ENCODE measurements at places on chromosomes 6 and 20.

DNA sequence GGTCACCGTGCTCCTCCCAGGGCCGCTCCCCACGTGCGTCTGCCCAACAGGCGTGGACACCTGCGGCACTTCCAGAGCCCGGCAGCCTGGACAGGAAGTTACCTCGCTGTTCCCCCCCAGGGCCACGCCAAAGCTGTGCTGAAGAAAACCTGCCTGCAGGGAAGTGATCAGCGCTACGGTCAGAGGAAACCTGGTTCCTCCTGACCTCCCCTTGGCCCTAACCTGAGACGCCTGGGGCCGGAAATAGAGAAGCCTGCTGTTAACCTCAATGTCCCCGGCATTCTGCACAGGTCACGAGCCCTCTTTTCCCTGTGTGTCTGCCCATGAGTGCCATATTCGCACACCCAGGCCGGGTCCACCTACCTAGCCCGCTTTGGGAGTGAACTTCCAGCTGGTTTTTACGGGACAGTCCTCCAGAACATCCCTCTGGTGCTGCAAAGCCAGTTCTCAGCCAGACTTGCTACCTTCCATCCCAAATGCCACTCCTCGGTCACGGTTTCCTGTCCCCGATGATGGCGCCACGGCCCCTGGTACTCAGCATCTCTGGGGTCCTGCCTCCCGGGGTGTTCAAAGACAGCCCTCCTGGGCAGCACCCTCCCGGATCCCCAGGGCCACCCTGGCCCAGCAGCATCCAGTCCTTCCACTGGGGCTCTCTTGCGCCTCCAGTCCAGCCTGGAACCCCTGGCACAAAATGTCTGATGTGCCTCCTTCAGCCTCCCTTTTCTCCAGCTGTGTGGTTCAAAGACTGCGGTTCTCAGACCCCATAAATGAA, 12.0 kb upstream of the IRF4 start:
- DNase-seq: no peak

DNA sequence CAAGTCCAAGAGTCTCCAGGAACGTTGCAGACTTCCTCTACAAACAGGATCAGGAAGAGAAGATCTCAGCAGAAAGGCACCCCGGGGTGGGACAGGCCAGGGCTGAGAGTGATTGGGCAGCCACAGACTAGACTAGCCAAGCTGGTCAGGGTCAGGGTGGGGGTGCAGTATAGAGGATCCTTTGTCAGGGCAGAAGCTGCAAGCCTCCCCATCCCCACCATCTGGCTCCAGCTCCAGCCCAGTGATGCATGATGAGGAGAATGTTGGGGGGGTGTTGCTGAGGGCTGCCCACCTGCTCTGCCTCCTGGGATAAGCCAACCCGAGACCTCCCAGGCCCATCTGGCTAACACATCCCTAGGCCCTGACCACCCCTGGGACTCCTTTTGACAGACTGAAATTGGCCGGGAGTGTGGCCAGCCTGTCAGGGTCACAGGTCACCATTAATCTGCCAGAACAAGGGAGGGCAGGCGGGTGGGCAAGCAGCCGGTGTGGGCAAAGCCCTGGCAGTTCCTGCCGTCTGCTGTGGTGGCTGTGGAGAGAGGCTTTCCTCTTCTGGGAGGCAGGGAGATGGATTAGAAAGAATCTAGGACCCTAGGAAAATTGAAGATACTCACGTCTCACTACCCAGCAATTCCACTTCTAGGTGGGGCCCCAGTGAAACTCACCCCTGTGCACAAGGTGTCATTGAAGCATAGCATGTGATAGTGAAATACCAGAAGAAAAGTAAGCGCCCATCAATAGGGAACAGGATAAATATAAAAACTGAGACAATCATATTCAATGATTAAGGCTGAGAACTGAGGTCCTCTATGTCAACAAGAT, 22.1 kb upstream of the SNTA1 start:
- DNase-seq: no peak

GRCh38 chr20:25571240-25571639, 14.1 kb downstream of the NINL start:
- no peak for DNase-seq

- DNase-seq: no peak
Observed at GRCh38 chr20:32567384-32568178, 17.6 kb downstream of the NOL4L start.

- no peak for DNase-seq
Observed at GRCh38 chr6:105539911-105540310, 137.0 kb upstream of the PREP start.

- DNase-seq: no peak
Observed at GRCh38 chr20:18837718-18838117, 24.1 kb downstream of the SCP2D1 start.

- DNase-seq: no peak
Observed at GRCh38 chr6:82917346-82918064, 148.1 kb downstream of the UBE3D start.

DNA sequence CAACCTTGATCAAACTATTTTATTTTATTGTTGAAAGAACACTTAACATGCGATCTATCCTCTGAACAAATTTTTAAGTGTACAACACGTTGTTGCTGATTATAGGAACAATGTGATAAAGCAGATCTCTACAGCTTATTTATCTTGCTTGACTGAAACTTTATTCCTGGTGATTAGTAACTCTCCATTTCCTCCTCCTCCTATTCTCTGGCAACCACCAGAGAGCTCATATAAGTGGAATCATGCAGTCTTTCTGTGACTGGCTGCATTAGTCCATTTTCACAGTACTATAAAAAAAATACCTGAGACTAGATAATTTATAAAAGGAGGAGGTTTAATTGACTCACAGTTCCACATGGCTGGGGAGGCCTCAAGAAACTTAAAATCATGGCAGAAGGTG, 218.1 kb downstream of the LRFN2 start:
- no peak for DNase-seq

GRCh38 chr6:99334526-99335127, 14.8 kb downstream of the FAXC start:
- peak; percentile 5 for DNase-seq

DNA sequence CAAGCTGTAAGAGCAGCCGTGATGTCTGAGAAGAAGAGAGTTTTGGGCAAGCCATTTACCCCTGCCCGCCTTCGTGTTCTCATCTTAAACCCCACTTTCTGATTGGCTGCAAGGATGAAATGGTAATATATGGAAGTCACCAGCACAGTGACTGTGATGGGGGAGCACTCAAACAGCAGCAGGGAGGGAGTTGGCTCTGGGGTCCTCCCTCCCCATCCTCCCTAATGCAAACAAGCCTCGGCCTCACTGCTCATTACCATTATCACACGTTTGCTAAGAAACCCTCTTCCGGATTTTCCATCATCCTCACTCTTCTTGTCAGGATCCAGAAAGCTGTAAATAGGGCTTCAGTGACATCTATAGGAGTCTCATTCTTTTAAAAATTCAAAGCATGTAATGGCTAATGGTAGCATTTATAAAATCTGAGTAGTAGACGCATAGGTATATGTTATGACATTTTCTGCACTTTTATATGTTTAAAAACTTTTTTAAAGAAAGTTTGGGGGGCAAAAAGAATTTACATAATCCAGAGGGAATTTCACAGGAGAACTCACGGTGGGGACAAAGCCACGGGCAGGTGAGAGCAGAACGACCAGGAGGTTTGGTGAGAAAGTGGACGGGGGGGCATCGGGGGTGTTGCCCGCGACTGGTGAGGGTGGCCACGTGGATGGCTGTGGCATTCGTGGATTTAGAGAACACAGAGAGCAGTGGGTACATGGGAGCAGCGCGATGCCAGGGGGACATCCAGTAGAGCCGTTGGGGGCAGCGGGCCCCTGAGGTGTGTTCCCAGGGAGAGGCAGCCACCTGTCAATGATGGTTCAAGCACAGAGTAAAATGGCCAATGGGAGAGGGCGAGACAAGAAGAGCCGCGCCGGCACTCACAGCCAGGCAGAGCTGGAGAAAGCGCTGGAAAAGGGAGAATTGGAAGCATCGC, 29.6 kb downstream of the SUMO4 start:
- no peak for DNase-seq

GRCh38 chr20:840858-841567, 7.5 kb downstream of the FAM110A start:
- no peak for DNase-seq

DNA sequence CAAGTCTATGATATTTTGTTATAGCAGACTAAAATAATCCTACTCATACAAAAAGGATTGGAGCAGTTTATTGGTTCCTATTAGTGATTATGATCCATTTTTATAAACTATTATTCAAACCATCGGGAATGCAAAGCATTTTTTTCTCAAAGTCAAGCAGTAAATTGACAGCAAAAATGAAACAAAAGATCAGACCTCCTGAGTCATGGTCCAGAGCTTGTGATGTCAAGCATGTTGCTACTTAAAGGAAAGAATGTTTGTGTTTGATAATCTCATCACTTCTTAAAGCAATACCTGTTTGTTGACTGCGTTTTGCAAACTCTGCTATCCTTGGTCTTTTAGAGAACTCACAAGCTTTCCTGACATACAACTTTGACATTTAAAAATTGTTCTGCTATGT, 204.4 kb downstream of the SAMD5 start:
- DNase-seq: no peak

DNA sequence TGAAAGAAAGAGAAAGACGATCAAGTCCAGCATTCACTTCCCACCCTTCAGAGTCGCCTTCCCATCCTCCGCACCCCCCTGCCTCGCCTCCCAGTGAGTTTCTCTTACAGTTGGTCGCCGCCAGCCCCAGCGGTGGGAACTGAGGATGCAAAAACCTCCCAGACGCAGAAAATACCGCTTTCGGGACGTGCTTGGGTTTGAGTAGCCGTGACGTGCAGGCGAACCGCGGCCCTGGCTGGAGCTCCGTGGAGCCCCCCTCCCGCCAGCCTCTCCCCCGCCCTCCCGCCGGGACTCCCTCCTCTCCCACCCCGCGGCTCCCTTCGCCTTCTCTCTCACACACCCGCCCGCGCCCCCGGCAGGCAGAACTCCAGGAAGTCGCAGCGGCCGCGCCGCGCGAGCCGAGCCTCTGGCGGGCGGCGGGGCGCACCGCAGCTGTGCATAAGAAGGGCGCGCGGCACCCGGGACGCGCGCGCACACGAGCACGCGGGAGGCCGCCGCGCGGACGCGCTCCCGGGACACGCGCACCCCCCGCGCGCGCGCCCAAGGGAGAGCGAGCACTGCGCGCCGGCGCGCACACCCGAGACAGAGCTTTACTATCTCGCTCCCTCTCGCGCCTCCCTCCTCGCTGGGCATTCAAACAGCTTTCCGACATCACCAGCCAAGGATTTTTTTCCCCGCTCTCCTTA, at the start of gene ADGRB3:
ADGRB3 (plus strand) TSS at position 557 of the 686 bp plus-strand sequence. CDS start 3,394 bp downstream, outside the sequence.
- peak; percentile 37 for DNase-seq

- DNase-seq: no peak
Observed at GRCh38 chr6:142297996-142298753, 3.6 kb upstream of the ADGRG6 start.

GRCh38 chr6:111605100-111605751, 452 bp downstream of the TRAF3IP2 start:
- DNase-seq: no peak

DNA sequence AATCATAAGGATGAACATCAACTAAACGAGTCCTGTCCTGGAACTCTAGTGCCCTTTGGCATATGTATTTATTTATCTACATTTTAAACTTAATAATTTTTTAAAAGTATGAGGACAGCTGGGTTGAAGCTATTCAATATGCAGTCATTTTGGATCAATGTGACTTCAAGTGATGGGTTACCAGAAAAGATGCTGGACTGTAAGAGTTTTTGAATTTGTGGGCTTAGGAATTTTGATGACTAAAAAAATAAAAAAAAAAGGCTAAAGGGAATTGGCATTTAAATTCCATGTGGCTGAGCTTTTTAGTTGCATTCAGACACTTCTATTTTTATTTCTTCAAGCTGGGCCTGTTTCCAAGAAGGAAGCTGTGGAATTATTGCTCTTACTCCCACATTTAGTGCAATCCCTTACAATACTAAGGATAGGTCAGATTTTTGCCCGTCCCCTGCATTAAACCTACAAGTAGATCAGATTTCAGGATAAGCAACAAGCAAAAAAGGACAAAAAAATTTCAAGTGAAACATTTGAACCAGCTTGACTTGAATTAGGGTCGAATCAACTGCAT, 704.2 kb upstream of the CITED2 start:
- no peak for DNase-seq

- no peak for DNase-seq
Observed at GRCh38 chr6:6575143-6575542, 13.4 kb upstream of the LY86 start.

DNA sequence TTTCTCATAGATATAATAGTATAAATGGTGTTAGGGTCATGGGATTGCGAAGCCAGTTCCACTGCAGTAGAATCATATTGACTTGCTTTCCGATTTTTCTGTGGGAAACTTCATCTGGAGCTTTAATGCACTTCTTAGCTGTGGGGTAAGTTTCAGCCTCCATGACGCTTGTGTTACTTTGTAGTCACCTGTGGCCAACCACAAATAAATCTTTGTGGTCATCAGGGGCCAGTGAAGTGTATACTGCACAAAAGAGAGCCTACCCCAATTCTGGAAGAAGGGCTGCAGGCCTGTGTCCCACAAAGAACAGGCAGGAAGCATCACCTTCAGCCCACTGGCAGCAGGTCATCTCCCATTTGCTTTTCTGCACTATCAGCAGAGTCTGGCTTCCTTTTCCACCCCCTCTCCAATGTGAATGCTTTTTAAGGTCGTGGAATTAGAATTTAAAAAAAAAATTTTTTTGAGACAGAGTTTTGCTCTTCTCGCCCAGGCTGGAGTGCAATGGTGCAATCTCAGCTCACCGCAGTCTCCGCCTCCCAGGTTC, 32.0 kb downstream of the MTHFD1L start:
- no peak for DNase-seq

DNA sequence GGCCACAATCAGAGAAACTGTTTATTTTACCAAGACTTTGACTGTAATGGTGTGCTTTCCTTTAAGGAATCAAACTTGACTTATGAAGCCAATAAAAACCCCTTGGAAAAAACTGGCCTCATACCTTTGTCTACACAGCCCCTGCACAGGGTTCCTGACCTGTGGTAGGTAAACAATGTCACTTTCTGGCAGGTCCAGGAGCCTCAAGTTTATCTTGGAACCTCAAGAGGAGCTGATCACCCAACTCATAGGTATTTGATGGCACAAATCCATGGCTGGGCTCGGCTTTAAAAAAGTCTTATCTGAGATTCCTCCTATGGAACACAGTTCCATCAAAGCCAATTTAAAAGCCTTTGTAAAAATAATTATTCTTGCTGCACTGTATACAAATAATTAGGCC, 61.0 kb downstream of the AGPAT4 start:
- no peak for DNase-seq

GRCh38 chr6:34917626-34918285, 28.7 kb downstream of the ANKS1A start:
- no peak for DNase-seq

- no peak for DNase-seq
Observed at GRCh38 chr6:52929321-52930164, 20.0 kb upstream of the GSTA3 start.

DNA sequence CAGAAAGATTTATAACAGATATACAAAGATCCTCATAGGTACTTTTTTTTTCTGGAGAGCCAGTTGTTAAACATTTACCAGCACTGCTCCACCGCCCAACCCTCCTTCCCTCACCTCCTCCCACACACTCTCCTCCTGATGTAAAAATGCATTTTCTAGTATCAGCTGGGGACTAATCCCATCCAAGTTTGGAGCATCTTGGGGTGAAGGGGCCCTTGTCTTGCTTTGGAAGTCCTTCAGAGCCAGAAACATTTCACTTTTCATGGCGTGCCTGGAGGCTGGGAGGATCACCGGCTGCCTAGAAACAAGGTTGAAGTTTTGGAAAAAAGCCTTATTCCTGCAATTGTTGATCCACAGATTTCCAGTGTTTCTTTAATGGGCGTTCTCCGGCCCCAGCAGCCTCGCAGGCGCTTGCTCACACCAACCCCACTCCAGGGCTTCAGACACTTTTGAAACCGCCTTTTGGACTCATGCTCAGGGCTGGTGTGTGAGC, 165.1 kb upstream of the AFDN start:
- DNase-seq: no peak

All from CD4-positive, alpha-beta memory T cell (primary cell).